Cardiac muscle cell (in vitro differentiated cells and primary cell): ENCODE measurements at places on chromosomes 13 and 19. TPM values are rescaled to one million over a fixed set of nuclear protein-coding genes. Genes with fewer than 3 reads are reported as not detected.

DNA sequence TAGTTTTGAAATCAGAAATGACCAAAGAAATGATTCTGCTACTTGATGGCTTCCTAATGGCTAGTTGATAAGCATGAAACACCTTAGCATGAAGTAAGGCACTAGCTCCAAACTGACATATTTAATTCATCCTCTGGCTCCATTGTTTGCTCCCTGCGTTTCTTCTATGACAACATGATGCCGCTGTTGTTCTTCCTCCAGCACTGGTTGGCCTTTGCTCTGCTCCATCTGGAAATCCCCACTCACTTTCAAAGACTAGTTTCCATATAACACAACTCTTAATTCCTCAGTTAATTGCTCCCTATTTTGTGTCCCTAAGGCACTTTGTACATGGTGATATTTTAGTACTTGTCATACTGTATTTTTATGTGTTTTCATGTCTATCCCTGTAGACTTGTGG lies 151.6 kb downstream of the GPC6 start:
- DNase-seq: no peak

STOML3 gene
- not detected in 2 replicates for total RNA-seq

FGF22 gene
- total RNA-seq: not detected in 2 replicates

DNA sequence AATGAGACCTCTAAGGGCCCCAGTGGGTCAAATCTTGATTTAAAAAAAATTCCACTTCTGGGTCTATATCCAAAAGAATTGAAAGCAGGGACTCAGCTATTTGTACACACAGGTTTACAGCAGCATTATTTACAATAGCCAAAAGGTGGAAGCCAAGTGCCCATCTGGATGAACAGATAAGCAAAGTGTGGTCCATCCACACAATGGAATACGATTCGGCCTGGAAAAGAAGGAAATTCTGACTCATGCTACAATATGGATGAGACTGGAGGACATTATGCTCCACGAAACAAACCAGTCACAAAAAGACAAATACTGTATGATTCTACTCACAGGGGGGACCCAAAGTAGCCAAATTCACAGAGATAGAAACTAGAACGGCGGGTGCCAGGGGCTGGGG lies 76.7 kb downstream of the CACNA1A start:
- DNase-seq: peak; percentile 27

- DNase-seq: peak; percentile 22
Measured at GRCh38 chr19:17294051-17294891, 9.0 kb downstream of the ABHD8 start.

GRCh38 chr19:48616041-48616436 lies 1.2 kb upstream of the FAM83E start:
- no peak for DNase-seq

GRCh38 chr13:98961503-98962105 lies 16.3 kb downstream of the DOCK9 start:
- no peak for DNase-seq

GRCh38 chr13:101049166-101049850 lies 367.0 kb downstream of the NALCN start:
- no peak for DNase-seq

GRCh38 chr13:100330662-100331061 lies 241.8 kb downstream of the PCCA start:
- peak; percentile 6 for DNase-seq

- DNase-seq: peak; percentile 38
Measured at GRCh38 chr13:109728791-109729731, 57.3 kb downstream of the IRS2 start.

NXNL1 gene
- total RNA-seq: not detected in 2 replicates

DNA sequence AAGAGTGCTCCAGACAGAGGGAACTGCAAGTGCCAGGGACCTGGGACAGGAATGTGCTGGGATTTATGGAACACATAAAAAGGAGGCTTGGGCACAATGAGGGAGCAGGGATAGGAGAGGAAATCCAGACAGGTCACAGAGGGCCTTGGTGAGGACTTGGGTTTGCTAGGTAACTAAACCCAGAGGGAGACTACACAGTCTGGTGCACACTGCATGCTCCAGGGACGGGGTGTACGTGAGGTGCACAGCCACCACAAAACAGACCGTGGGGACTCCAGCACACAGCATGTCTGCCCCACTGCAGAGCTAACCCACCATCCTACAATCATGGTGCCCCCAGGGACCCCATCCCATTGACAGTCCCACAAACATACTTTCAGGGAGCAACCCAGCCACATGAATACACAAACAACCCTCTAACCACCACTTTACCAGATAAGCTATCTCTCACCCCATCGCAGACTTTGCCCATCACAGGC lies 5.5 kb upstream of the ZFP36 start:
- DNase-seq: no peak

DNA sequence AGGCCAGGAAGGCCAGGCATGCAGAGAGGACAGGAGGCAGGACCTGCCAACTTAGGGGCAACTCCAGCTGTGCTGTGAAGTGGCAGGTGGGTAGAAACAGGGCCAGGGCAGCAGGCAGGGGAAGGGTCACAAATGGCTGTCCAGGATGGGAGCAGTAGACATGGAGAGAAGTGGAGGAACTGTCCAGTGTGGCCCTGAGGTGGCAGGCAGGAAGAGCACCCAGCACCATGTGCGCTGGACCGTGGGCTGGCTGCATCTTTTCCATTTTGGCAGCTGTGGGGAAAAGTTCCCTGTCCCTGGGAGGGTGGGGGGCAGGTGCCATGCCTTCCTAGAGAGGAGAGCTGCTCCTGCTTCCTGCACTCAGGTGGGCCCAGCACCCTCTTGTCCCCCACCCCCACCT lies 13.8 kb downstream of the DEDD2 start:
- no peak for DNase-seq

DNA sequence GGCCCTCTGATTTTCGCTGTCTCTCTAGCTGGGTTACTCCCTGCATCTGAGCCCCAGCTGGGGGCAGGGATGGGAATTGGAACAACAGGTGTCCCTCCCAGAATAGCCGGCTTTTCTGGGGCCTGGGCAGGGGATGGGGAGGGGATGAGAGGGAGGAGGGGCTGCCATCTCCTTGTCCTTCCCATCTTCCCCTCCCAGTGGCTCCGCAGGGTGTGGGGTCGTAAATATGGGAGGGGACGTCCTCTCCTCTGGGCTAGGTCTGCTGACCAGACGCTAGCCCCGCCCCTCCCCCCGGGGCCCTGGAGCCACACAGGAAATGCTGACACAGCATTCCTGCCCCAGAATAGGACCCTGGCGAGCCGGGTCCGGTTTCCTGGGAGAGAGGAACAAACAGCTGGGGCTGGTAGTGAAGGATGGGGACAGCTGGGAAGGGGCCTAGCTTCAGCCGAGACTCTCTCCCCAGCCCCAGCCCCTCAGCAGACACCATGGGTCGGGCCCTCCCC lies 1.1 kb downstream of the RYR1 start:
- DNase-seq: peak; percentile 85

- no peak for DNase-seq
Measured at GRCh38 chr19:32916969-32917615, 47.5 kb upstream of the SLC7A9 start.

- peak; percentile 85 for DNase-seq
Measured at GRCh38 chr19:48629599-48630295, 7.4 kb downstream of the DBP start.

DNA sequence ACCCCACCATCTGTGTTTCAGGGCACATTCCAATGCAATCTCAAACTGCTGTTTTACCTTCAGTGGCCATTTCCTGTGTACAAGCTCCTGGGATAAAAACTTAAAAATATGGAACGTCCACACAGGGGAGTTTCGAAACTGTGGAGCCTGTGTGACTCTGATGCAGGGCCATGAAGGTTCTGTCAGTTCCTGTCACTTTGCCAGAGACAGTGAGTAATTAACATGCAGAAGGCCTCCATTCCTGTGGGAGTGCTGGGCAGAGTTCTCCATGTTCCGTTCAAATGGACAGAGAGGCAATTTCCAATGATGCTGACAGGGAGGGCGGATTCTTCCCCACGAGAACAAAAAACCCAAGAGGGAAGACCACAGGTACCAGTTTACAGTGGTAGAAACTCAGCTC lies 24.4 kb downstream of the WDR88 start:
- no peak for DNase-seq

- DNase-seq: no peak
Measured at GRCh38 chr13:106738186-106738678, 170.3 kb upstream of the ARGLU1 start.

- DNase-seq: no peak
Measured at GRCh38 chr19:55188625-55189024, 8.5 kb upstream of the SYT5 start.

- no peak for DNase-seq
Measured at GRCh38 chr13:104614361-104615145, 1548.3 kb upstream of the SLC10A2 start.

DNA sequence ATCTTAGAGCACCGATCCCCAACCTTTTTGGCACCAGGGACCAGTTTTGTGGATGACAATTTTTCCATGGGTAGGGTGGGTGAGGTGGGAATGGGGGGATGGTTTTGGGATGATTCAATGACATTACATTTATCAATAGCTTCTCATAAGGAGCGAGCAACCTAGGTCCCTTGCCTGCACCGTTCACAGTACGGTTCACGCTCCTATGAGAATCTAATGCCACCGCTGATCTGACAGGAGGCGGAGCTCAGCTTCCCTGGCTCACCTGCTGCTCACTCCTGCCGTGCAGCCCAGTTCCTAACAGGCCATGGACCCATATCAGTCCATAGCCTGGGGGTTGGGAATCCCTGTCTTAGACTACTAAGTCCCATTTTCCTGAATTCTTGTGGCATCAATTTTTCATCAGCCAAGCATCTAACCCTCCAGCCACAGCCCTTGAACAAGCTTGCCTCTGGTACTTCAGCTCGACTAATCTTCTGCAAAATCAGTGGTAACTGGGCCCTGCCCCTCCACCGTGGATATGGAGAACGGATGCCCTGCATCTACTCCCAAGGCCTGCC lies 37.0 kb upstream of the MAP3K10 start:
- no peak for DNase-seq

- DNase-seq: peak; percentile 81
Measured at GRCh38 chr13:110108348-110109139, 198.4 kb downstream of the COL4A1 start.

DNA sequence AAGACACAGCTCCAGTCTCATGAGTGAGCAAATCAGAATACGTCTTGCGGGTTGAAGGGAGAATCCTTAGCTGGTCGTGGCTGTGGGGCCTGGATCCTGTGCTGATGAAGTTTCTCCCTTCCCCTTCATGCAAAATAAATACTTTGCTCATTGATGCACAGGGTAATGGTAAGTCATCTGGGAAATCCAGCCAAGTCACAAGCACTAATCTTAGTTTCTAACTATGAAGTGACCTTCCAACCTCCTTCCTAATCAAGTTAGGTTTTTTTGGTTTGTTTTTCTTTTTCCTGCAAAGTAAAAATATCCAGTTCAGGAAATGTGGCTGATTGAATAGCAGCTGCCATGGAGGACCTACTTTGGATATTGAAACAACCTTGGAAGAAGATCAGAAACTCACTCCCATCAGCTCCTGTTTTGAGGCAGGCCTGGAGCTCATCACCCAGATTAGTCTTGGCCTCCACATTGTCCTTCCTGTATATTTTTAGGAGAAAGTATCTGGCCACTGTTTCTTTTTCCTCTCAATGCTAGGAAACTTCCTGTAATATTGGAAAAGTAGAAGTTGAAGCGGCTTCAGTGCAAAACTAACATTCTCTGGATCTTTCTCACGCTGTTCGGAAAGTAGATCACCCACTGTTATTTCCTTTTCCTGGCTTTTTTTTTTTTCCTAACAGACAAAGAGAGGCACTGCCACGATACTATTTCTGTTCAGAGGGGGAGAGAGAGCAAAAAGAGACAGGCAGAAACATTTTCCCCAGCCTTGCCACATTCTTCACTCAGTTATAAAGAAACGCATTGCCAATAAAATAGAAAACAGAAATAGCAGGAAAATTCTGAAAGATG lies 12.3 kb upstream of the ARL11 start:
- no peak for DNase-seq

DNA sequence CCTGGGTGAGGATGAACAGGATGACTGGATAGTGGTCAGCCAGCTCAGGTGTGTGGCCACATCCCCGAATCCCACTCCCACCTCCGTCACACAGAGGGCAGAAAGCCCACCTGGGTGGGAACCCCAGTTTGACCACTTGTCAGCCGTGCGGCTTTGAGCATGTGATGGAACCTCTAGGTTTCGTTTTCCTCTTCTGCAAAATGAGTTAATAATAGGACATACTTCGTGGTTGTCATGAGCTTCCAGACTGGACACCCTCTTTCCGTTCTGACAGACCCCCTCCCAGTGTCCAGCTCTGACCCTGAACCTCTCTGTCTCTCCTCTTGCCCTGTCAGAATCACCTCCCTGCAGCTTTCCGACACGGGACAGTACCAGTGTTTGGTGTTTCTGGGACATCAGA lies 1.8 kb downstream of the AXL start:
- DNase-seq: no peak

- peak; percentile 79 for DNase-seq
Measured at GRCh38 chr19:13154911-13155471, 4.8 kb downstream of the IER2 start.

CNOT3 gene
- total RNA-seq: 17.7 and 39.6 TPM in 2 replicates

GRCh38 chr13:39777527-39778061 lies 122.1 kb downstream of the COG6 start:
- peak; percentile 87 for DNase-seq

GRCh38 chr13:100673713-100674571 lies 653 bp downstream of the TMTC4 start:
- DNase-seq: peak; percentile 72

- DNase-seq: no peak
Measured at GRCh38 chr19:7853770-7854128, 20.4 kb downstream of the PRR36 start.

GRCh38 chr13:98947925-98948324 lies 29.9 kb downstream of the DOCK9 start:
- no peak for DNase-seq

STAP2 gene
- total RNA-seq: 12.3 and 18.0 TPM in 2 replicates

GRCh38 chr13:33053397-33054066 lies 37.3 kb downstream of the KL start:
- no peak for DNase-seq

- no peak for DNase-seq
Measured at GRCh38 chr19:5103812-5104410, 135.0 kb downstream of the KDM4B start.

- peak; percentile 42 for DNase-seq
Measured at GRCh38 chr19:16885166-16885565, 3.6 kb upstream of the F2RL3 start.

GRCh38 chr19:10407096-10407495 lies 3.8 kb upstream of the CDC37 start:
- no peak for DNase-seq

- no peak for DNase-seq
Measured at GRCh38 chr19:15615526-15615925, 508 bp downstream of the CYP4F8 start.

DNA sequence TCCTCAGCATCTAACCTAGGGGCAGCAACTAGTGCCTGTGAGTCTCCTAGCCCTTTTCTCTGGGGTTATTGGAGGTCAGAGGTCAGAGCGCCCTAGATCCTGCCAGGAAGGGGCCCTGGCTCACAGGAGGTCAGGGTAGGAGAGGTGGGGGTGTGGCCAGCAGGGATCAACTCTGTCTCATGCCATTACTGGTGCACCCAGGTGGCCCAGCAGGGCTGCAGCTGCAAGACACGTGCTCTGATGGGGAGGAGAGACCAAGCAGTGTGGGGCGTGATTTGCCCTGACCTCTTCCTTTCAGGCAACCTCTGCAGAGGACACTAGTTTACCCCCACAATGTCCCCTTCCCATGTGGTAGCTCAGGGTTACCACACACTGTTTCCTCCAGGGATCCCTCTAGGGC lies 73.3 kb upstream of the ZNF30 start:
- DNase-seq: no peak
